ENCODE measurements at places on chromosomes 7 and 10.

DNA sequence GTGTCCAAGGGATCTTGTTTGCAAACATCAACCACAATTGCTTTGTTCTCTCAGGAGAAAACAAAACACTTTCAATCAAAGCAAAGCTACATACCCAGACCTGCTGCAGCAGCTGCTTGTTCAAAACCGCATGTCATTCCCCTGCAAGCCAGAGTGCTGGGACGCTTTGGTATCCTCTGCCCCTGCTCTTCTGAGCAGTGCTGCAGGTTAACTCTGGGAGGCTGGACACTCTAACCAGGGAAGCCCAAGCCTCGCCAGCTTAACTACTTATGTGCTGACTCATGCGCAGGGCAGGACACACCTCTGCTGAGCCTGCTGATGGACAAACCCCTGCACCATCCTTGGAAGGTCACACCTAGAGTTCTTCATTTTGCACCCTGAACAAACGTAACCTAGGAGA is 28.2 kb upstream of the ASAH2 start:
- DNase-seq: peak; percentile 52

GRCh38 chr10:47222461-47222860 is 77.5 kb upstream of the GDF10 start:
- no peak for DNase-seq

GRCh38 chr10:70355051-70356021 is 27.1 kb downstream of the LRRC20 start:
- DNase-seq: no peak

DNA sequence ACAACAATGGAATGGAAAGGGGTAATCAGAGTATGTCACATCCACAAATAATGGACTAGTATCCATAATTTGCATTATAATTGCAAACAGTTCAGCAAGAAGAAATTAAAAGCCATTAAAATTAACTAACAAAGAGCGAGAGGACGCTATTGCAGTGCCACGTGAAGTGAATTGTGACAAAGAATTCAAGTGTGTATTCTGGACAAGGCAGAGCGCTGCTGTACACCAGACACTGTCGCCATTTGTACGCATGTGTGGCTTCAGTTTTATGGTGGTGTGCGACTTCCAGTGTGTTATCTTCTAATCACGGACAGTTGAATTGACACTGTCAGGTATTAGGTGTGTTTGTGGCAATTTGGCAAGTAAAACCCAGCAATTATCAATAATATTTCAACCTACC is 11.3 kb downstream of the CYP3A5 start:
- no peak for DNase-seq

DNA sequence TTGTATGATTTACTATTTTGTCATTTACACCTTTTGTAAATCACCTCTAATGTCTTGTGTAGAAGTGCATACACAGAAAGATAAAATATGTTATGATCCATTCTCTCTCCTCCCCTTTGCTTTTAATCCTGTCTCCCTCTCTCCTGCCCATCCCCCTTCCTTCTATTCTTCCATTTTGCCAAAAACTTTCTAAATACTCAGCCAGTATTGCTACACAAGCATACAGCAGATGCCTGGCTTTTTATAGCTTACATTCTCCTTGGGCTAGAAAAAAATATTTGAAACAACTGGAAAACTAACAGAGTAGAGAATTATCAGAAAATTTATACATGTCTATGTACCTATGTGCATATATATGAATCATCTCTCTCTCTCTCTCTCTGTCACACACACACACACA is 308.7 kb upstream of the BMPER start:
- DNase-seq: no peak

DNA sequence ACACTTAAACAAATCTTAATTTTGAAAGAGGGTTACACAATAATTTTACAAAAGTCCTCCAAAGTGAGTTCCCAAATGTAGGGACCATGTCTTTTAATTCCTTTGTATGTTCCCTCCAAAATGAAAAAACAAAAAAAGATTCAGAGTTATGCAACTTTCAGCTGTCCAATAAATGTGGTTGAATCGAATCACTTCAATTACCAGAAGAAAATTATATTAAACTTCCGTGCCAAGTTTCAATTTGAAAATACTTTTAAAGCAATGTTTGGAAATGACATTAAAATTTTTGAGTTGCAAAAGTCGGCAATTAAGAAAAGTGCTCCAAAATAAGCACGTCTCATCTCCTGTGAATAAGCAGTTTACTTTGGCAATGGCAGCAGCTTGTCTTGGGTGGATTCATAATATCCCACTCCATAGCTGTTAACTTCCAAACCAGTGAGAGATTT is 60.3 kb upstream of the C1GALT1 start:
- DNase-seq: no peak

GRCh38 chr7:39948375-39948955 is 1.6 kb upstream of the CDK13 start:
- DNase-seq: no peak

- no peak for DNase-seq
Observed at GRCh38 chr7:50712252-50713122, 70.2 kb downstream of the GRB10 start.

DNA sequence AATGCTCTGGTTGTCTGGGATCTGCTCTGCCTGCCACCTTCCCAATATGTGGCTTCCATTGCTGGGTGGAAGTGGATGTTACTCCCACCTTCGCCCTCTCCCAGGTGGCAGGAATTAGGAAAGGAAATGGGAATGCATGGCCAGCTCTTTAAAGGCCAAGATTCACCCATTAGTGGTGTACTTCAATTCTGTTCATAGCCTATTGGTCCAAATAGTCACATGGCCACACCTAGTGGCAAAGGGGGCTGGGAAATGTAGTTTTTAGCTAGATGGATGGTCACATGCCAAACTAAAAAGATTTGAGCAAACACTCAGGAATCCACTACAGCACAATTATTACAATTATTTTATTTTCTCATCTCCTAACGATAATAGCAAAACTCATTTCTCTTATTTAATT is 135.1 kb downstream of the NPY start:
- no peak for DNase-seq

GRCh38 chr10:66167816-66168215 is 758.0 kb upstream of the LRRTM3 start:
- DNase-seq: no peak

DNA sequence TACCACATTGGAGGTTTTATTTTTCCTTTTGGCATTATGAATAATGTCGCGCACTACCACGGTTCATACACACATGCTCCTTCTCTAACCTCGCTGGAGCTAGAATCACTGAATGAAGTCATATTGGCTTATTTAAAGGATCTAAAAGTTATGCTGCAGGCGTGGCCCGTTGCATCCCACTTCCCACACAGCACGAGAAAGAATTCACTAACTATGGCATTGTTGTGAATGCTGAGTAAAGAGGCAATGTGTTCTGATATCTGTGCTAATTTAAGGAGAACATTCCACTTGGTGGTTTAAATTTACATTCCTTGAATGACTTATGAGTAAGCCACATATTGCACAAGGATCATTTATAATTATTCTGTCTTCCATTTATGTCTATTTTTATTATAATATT is 20.7 kb downstream of the TCERG1L start:
- no peak for DNase-seq

- DNase-seq: no peak
Observed at GRCh38 chr10:71343392-71343773, 24.3 kb downstream of the SLC29A3 start.

GRCh38 chr7:30866939-30867338 is 44.7 kb upstream of the AQP1 start:
- no peak for DNase-seq

DNA sequence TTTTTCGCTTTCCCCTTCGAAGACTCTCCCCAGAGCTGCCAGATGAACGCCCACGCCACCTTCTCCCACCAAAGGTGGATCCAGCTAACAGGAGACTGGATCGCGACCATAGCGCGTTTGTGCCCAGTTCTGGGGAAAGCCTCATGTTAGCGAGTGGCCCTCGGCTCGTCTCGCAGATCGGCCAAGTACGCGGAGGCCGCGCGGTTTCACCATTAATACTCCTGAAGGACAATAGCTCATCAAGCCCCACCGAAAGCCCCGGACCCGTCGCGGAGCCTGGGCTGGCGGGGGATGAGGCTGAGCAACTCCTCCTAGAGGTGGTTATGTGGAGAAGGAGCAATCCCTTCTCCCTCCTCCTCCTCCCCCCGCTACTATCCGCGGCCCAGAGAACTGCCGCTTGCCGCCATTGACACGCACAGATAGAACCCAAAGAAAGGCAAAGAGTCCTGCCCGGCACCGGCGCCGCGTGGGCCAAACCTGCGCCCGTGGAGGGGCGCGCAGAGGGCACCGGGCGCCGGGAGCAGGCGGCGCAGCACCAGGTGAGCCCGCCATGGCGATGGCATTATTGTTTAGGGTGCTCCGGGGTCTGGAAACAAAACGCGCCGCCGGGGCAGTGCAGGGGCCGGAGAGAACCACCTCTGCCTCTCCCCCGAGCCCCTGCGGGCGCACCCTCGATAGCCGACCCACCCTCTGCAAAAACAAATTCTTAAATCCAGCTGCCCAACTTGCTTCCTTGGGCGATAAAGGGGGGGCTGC is at the start of gene MACROH2A2:
Gene MACROH2A2, plus strand, starts transcription at position 385 of the 756 bp plus-strand sequence. CDS start 22,813 bp downstream, outside the sequence.
- peak; percentile 88 for DNase-seq

DNA sequence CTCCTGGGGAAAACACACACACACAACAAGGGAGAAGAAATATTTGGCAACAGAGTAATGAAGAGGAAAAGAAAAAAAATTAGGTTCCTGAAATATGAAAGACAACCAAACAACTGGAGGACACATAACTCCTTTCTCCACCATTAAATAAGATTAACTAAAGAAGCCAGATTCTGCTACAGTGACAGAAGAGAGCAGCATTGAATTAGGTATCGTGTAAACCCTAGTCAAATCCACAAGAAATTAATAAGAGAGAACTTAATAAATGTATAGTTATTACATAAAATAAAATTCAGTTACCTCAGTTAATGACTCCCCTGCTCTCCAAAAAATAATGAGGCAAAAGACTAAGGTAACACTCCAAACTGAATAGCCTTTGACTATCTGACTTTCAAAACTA is 306.7 kb downstream of the CRPPA start:
- DNase-seq: no peak

DNA sequence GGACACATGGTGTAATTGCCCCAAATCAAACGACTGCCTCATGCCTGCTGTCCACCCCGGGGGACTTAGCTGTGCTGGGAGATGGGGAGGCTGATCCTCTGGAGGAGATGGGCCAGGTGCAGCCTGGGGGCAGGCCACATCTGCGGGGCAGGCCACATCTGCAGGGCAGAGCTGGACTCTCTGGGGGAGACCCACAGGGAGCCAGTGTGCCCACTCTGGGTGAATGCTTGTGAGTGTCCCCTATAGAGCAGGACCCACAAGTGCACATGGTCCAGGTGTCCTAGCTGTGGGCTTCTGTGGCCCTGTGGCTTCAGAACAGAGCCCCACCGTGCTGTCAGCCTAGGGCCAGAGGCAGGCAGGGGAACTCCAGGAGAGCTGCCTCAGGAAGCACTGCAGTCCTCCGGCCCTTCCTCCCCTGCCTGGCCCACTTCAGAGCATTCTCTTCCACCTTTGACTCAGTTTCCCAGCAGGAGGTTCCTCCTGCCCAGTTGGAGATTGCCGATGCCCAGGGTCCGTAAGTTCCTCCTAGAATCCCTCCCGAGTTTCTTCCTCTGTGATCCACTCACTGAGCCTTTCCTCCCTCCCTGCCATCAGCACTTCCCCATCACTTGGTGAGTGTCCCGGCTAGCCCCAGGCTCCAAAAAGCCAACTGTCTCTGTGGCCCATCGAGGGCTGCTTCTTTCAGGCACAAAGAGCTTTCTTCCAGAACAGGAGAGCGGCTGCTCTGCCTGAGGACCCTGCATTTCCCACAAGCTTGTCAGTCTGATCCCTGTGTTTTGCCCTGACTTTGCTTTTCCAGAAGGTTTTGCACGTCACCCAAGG is 50.3 kb downstream of the ADCYAP1R1 start:
- no peak for DNase-seq

GRCh38 chr7:157440346-157441022 is 103.7 kb downstream of the DNAJB6 start:
- no peak for DNase-seq

- no peak for DNase-seq
Observed at GRCh38 chr10:119251315-119251708, 43.9 kb downstream of the GRK5 start.

- no peak for DNase-seq
Observed at GRCh38 chr7:32489788-32490126, 423 bp downstream of the LSM5 start.

DNA sequence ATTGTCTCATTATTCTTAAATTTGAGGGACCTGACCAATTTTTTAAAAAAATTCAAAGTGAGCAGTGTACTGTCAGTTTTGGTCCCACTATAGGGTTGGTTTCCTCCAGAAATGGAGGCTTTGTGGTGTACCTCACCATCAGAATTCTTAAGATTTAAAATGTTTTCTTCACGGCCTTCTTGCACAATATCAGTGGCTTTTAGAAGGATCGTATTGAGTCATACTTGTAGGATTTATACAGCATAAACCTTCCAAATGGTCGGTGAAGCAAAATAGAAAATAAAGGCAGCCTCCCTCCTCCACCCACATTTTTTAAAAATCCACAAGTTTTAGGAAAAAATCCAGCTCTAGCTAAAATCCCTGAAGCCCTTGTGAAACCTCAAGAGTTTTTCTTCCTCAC is 126.4 kb downstream of the RNLS start:
- no peak for DNase-seq

- no peak for DNase-seq
Observed at GRCh38 chr7:996079-996872, 13.3 kb downstream of the CYP2W1 start.

- no peak for DNase-seq
Observed at GRCh38 chr7:43655584-43655983, 72.7 kb downstream of the STK17A start.

- peak; percentile 22 for DNase-seq
Observed at GRCh38 chr10:79944428-79945395, 4.2 kb downstream of the SFTPD start.

DNA sequence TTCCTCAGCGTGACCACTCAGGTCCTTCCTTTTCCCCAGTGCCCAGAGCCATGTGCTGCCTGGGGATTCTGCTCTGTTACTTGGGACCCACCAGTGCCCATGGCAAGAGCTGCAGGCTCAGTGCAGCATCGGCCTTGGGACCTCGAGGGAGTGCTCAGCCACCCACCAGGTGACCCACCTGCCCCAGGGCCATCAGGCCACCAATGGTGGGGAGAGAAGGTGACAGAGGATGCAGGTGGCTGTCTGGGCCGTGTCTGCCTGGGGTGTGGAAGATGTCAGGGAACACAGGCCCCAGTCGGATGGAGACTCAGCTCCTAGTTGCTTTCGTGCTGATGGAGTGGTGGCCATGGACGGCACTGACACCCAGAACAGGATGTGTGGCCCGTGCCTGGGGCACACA is 104.7 kb upstream of the FAM20C start:
- DNase-seq: no peak

Data from ecto neural progenitor cell (in vitro differentiated cells).